ENCODE measurements at places on chromosomes 11 and 22.

DNA sequence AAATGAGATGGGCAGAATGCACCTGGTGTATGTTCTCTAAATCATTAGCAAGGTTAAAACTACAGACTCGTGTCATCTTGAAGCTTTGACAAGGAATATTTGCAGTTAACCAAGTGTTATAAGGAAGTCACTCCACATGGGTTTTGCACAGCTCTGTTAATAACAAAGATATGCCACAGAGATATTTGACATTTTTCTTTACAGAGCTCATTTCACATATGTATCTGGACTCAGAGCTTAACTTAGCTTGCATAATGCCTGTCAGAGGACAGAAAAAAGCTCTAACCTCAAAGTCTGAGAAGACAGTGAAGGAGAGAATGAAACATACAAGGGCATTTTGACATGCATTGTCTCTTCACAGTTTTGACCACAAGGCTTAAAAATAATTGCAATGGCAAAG is 105.5 kb downstream of the C11orf87 start:
- no peak for DNase-seq

GRCh38 chr22:33028234-33028633 is 29.9 kb downstream of the SYN3 start:
- DNase-seq, result no peak

- DNase-seq, result no peak
Observed at GRCh38 chr11:7418061-7418460, 67.2 kb upstream of the OLFML1 start.

GRCh38 chr11:72591785-72592502 is 82.3 kb downstream of the PDE2A start:
- no peak for DNase-seq
